Caco-2 (cell line): ENCODE measurements at places on chromosomes 2 and 18.

DNA sequence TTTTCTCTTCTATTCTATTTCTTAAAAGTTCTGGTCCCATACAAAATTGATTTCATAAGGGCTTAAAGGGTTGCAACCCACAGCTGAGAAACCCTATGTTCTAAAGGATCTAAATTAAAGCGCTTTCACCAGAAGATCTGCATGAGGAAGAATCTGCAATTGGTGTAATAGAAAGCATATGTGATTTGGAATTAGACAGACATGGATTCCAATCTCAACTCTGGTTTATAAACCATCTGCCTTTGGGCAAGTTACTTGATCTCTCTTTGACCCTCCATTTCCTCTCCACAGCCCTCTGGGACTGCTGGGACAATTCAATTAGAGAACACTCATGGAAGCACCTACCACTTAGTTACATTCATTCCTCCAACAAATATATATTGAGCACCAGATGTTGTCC lies 178.7 kb downstream of the ANTXR1 start:
- no peak for DNase-seq

GRCh38 chr2:159713631-159714246 lies 1.4 kb downstream of the MARCHF7 start:
- no peak for DNase-seq

DNA sequence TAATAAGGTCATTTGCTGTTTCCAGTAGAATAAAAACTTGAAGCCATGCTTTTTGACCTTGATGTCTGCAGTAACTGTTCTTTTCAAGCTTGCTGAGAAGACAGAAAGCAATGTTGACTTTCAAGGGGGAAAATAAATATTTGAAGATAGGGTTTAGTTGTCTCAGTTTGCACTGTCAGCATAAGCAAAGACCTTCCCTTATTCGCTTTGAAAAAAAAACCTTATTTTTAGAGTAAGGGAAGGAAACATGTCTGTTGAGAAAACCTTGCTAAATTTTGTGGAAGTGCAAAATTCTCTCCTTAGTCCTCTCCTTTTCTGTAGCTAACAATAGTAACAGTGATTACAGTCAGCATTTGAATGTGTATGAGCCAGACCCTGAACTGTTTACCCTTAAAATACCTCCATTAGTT lies 43.1 kb downstream of the MAP4K4 start:
- DNase-seq, result no peak

GRCh38 chr18:9716780-9717563 lies 8.9 kb downstream of the RAB31 start:
- no peak for DNase-seq

DNA sequence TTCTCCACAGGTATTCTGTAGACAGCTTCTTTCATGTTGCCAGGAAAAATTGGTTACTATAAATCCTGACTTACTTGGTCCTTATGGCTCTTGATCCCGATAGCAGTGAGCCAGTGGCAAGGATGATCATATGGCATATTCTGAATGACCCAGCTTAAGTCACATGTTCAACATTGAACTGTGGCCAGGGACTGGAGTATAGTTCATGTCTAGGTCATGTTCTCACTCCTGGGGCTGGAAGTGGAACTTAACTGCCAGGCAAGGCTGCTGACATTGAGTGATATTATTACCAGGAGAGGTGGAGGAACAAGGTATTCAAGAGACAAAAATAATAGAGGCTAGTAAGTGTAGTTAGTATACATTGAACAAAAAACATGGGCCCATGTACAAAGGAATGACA lies 26.2 kb downstream of the R3HDM1 start:
- no peak for DNase-seq

- no peak for DNase-seq
Measured at GRCh38 chr2:33929467-33929866, 330.4 kb upstream of the FAM98A start.

DNA sequence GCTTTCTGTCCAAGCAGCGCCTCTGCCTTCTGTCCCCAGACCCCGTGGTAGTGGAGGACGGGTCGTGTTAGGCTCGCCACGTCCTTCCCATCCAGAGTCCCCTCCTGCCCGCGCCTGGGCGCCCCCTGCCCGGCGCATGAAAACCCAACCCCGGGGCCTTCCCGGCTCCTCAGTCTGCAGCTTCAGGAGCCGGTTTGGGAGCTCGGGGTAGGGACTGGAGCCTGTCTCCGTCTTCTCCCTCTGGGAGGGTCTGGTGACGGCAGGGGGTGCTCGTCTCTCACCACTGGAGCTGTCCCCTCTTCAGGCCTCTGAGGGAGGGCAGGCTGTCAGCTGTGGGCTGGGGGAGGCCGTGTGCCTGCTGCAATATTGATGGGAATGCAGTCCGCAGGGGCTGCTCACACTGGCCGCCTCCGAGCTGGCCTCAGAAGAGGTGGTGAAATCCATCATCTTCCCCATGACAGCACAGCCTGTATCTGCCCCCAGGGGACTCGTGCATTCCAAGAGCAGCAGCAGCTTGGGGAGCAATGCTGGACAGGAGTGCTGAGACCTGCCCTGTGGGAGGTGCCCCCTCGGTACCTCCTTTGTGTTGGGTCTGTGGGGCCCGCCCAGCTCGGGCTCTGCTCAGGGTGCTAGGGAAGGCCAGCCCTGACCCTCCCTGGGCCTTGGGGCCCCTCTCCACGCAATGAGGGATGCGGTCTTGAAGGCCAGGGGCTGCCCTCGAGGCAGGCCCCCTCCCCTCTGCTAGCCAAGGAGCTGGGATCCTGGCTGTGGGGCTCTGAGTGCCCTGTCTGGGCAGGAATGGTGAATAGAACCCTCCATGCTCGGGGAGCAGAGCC lies 17.8 kb upstream of the KLHL30 start:
- no peak for DNase-seq
